GM23338 (cell line): ENCODE measurements at places on chromosomes 4 and X. TPM values are rescaled to one million over a fixed set of nuclear protein-coding genes. Genes with fewer than 3 reads are reported as not detected.
A peak's percentile ranks its signal among the peaks of the same experiment; 100 is the strongest.

The TLR6 gene
- 0.14 TPM in 1 of 2 replicates, not detected in the other for total RNA-seq

The FTSJ1 gene
- 76.3 and 91.2 TPM in 2 replicates for total RNA-seq

The BTC gene
- 0.23 and 0.59 TPM in 2 replicates for total RNA-seq

The LRCH2 gene
- total RNA-seq, result 8.6 and 10.4 TPM in 2 replicates

The CCDC120 gene
- total RNA-seq, result 6.8 and 9.9 TPM in 2 replicates

The CSAG2 gene
- total RNA-seq, result not detected in 2 replicates

The GATA1 gene
- total RNA-seq, result not detected in 2 replicates

The MND1 gene
- total RNA-seq, result 22.5 and 26.2 TPM in 2 replicates

The SFRP2 gene
- total RNA-seq, result 214 and 219 TPM in 2 replicates

GRCh38 chrX:131058136-131058868, at the start of gene ARHGAP36:
Gene ARHGAP36, plus strand, starts transcription at chrX:131058346. Its CDS starts 23,320 bp downstream, at chrX:131081666.
- DNase-seq, result peak; percentile 27

DNA sequence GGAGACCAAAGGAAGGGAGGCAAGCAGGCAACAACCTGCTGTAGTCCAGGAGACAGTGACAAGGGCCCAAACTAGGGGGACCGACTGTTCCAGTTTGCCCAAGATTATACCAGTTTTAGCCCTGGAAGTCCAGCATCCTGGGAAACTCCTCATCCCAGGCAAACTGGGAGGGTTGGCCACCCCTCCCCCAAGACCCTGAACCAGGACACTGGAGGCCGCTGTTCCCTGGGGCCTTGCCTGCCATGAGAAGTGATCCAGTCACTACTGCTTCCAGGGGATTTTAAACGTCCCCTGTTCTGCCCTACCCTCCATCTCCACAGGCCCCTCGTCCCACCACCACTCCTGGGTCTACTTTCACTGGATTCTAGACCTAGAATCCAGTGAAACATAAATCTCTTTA, 4.3 kb upstream of the DGAT2L6 start:
- peak; percentile 7 for DNase-seq

- DNase-seq, result no peak
Observed at GRCh38 chrX:79138658-79139241, 5.7 kb upstream of the GPR174 start.

- no peak for DNase-seq
Observed at GRCh38 chr4:38920186-38920585, 52.6 kb downstream of the FAM114A1 start.

- no peak for DNase-seq
Observed at GRCh38 chrX:44795945-44796450, 47.8 kb upstream of the DUSP21 start.

- peak; percentile 19 for DNase-seq
Observed at GRCh38 chr4:162126729-162127128, 37.1 kb downstream of the FSTL5 start.

- DNase-seq, result no peak
Observed at GRCh38 chrX:17038681-17039161, 92.3 kb downstream of the REPS2 start.

DNA sequence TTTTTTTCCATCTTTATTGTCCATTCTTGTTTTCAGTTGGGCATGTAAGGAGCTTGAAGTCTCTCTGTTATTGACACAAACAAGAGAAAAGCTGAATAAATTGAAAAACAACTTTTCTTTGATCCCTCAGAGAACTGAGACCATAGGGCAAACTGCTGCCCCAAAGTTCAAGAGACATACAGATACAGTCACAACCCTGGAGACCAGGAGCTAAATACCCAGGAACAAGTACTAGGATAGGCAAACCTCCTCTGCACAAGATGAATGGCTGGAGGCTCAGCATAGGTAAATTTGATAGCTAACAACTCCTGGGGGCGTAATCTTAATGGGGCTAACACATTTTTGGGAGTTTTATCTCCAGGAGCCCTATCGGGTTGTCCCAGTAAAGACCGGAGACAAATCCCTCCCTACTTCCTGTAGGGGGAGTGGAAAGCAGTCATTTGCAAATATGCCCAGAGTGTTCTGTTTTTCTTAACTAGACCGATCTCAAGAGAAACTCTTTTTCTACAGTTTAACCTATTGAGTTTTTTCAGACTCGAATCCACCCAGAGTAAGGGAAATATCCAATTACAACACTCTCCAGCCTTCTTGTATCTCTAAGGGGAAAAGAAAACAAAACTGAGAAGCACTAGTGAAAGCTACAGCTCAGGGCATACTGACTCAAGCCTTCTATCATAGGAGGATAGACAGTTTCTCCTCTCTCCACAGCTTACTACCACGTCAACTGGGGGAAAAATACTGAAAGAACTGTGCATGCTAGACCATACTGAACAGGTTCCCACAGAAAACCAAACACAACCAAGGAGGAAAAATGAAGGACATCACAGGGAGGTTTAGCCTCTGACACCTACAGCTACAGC, 23.1 kb downstream of the MAGEA8 start:
- DNase-seq, result peak; percentile 21

- no peak for DNase-seq
Observed at GRCh38 chr4:85642356-85643100, 167.6 kb downstream of the ARHGAP24 start.

- DNase-seq, result peak; percentile 44
Observed at GRCh38 chrX:19593690-19594089, 78.4 kb upstream of the MAP3K15 start.

DNA sequence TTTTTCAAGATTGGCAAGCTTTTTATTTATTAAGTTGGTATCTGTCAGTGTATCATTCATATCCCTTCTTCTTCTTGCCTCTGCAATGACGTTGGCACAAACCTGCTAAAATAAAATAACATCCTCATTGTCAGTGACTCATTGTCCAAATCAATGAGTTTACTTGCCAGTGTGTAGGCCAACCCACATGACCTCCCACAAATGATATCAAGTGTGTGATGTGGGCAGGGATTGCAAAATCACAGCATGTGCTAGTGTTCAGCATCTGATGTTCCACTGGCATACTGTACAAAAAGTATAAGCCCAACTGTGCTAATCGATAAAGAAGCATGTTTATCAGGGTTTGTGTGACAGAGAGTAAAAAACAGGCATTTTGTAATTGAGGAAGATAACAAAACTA, 25.5 kb downstream of the GPAT3 start:
- no peak for DNase-seq

DNA sequence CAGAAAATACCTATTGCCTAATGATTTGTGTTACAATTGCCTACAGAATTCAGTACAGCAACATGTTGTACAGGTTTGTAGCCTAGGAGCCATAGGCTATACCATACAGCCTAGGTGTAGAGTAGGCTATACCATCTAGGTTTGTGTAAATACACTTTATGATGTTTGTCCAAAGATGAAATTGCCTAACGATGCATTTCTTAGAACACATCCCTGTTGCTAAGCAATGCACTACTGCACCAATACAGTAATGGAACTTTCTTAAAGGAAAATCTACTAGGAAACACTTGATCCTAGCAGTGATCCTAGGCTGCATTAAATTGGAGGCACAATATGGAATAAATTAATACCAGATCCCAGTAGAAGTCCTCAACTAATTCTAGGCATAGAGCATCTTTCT, 18.3 kb downstream of the NOA1 start:
- DNase-seq, result no peak

GRCh38 chr4:136009258-136009832, 1522.9 kb downstream of the PCDH18 start:
- DNase-seq, result peak; percentile 24

DNA sequence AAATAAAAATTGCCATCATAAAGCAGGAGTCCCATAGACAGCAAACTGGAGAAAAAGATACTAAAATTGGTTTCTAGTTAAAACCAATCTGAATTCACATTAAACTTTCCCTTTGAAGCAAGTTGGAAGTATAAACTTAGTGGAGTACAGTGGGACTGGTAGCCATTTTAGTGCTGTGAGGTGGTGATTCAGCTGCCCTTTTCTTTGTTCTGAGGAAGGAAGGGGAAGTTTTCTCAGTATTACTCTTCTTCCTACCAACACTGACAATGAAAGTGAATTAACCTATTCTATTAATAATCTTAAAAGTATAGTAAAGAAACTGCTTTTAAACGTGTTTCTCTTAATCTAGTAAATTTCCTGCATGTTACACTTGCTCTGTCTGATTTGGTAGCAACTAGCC, 36.7 kb downstream of the SLC9A6 start:
- DNase-seq, result no peak

GRCh38 chr4:141153751-141154510, 20.7 kb upstream of the RNF150 start:
- peak; percentile 5 for DNase-seq

DNA sequence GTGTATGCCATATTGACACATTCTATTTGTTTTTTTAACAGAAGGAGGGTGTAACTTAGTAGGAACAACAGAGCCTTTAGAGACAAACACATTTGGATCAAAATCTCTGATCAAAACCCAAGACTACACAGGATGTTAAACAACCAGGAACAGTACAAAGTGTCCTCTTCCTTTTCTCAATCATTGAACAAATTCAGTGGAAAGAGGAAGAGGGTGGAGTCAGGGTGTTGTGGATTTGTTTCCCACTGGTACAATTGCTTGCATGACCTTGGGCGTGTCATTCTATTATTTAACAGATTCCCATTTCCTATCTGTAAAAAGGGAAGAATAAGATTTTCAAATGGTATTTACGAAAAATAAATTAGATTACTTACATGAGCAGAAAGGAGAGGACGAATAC, 1162.8 kb upstream of the PRKX start:
- no peak for DNase-seq

- no peak for DNase-seq
Observed at GRCh38 chrX:16140448-16140847, 17.1 kb downstream of the GRPR start.

DNA sequence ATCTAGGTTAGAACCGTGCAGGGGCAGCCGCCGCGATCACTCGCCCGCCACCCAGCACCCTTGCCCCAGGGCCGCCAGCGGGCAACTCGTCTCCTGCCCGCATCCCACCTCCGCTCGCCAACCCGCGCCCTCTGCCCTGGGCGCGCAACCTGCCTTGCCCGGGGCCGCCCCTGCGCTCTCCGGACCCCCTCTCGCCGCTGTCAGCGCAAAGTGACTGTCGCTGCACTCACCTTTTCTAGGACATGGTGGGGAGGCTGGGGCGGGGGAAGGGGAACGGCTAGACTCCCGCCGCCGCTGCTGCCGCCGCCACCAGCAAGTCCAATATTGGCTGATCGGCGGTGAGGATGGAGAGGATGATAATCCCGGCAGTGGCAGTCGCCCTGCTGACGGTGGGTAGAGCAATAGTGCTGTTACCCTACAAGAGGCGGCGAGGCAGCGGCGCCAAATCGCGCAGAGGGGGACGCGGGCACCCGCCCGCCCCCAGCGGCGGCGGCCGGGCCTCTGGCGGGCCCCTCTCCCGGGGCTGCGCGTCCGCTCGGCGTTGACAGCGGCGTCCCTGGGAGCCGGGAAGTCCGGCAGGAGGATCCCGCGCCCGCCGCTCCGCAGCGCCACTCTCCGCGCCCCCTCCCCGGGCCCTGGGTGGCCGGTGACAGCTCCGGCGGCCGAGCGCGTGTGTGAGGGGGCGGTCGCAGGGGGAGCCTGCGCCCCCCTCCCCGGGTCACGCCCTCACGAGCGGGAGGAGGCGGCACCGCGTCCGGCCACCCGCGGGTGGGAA, 2.3 kb upstream of the NR3C2 start:
- peak; percentile 71 for DNase-seq

GRCh38 chr4:74431113-74431826, 13.7 kb upstream of the AREG start:
- DNase-seq, result no peak

GRCh38 chr4:57037982-57038604, 59.4 kb downstream of the POLR2B start:
- DNase-seq, result peak; percentile 89

DNA sequence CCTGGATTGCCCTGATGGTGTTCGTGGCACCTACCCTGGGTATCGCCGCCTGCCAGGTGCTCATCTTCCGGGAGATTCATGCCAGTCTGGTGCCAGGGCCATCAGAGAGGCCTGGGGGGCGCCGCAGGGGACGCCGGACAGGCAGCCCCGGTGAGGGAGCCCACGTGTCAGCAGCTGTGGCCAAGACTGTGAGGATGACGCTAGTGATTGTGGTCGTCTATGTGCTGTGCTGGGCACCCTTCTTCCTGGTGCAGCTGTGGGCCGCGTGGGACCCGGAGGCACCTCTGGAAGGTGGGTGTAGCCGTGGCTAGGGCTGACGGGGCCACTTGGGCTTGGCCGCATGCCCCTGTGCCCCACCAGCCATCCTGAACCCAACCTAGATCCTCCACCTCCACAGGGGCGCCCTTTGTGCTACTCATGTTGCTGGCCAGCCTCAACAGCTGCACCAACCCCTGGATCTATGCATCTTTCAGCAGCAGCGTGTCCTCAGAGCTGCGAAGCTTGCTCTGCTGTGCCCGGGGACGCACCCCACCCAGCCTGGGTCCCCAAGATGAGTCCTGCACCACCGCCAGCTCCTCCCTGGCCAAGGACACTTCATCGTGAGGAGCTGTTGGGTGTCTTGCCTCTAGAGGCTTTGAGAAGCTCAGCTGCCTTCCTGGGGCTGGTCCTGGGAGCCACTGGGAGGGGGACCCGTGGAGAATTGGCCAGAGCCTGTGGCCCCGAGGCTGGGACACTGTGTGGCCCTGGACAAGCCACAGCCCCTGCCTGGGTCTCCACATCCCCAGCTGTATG, 1.8 kb downstream of the AVPR2 start:
- no peak for DNase-seq

DNA sequence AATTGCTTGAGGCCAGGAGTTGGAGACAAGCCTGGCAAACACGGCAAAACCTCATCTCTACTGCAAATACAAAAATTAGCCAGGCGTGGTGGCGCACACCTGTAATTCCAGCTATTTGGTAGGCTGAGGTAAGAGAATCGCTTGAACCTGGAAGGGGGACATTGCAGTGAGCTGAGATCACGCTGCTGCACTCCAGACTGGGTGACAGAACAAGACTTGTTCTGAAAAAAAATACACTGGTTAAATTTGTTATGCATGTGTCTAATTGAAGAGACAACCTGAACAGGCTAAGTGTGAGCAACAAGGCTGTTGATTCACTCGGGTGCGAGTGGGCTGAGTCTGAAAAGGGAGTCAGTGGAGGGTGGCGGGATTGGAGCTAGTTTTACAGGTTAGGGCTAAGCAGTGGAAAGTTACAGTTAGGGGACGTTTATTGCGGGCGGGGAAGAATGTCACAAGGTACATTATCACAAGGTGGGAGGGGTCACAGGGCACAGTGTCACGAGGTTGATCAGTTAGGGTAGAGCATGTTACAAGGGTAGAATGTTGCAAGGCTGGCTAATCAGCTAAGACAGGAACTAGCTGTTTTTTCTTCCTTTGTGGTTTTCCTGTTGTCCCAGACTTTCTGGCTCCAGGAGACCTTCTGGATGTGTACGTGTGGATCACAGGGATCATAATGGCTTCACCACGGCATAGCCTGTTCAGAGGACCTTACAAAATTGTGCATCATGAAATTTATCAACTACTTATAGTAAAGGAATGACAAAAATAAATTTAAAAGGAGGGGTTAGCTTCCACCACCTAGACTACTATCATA, 115.8 kb downstream of the NAA11 start:
- DNase-seq, result peak; percentile 8

- peak; percentile 20 for DNase-seq
Observed at GRCh38 chrX:65582450-65583082, 48.0 kb upstream of the LAS1L start.
